ENCODE measurements at places on chromosomes 16 and 17. TPM values are rescaled to one million over a fixed set of nuclear protein-coding genes. Genes with fewer than 3 reads are reported as not detected.

Gene AFMID
- 59.3 TPM for total RNA-seq

Gene SPATA33
- total RNA-seq, result 18.3 TPM

Gene COX6A2
- total RNA-seq, result not detected

Gene TNP2
- total RNA-seq, result not detected

Gene NPIPA5
- 0.26 TPM for total RNA-seq

Gene BANP
- 22.6 TPM for total RNA-seq

Gene NUP85
- 141 TPM for total RNA-seq

Gene PRR29
- total RNA-seq, result 0.10 TPM

Gene ACSM2B
- 0.10 TPM for total RNA-seq

Gene C17orf78
- total RNA-seq, result not detected

Gene SLC4A1
- total RNA-seq, result not detected

Gene TMEM107
- 10.6 TPM for total RNA-seq

Gene SLC47A1
- total RNA-seq, result 16.1 TPM

Gene LGALS9B
- not detected for total RNA-seq

Gene KRTAP17-1
- total RNA-seq, result not detected

Gene MYH3
- total RNA-seq, result 1.6 TPM

Gene EXOC7
- 190 TPM for total RNA-seq

Gene CD300LB
- total RNA-seq, result not detected

Data from Panc1 (cell line).